ENCODE measurements at places on chromosomes 4 and X. TPM values are rescaled to one million over a fixed set of nuclear protein-coding genes. Genes with fewer than 3 reads are reported as not detected.
A peak's percentile ranks its signal among the peaks of the same experiment; 100 is the strongest.

The RAB40AL gene
- total RNA-seq: 0.34 TPM

The PPBP gene
- total RNA-seq: not detected

DNA sequence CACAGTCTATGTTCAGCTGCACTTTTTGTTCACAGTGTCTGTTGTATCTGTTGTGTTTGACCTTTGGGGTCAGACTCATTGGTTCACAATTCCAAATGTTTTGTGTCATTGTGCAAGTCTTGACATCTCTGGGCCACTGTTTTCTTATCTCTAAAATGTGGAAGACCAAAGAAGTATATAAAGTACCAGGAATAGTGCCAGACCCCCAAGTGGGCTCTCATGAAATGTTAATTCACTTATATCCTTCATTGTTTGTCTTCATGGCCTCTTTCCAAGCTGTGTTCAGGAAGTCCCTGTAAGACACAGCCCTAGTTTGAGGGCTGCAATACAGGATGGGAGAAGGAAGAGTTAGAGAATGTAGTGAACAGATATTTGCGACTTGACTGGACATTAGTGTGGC is 468.3 kb upstream of the BOD1L1 start:
- no peaks in the 10 kb centered on the region for H3K27me3 ChIP-seq
- no peak overlapping the region for H3K4me3 ChIP-seq
- no peak for DNase-seq
- H3K4me1 ChIP-seq: no peaks in the 10 kb centered on the region
- H3K36me3 ChIP-seq: no peaks in the 10 kb centered on the region

The SLC25A31 gene
- not detected for total RNA-seq

GRCh38 chr4:81808011-81808672 is 336.4 kb upstream of the RASGEF1B start:
- H3K4me3 ChIP-seq: no peak overlapping the region
- no peaks in the 10 kb centered on the region for H3K4me1 ChIP-seq
- H3K27ac ChIP-seq: no peak overlapping the region
- no peaks in the 10 kb centered on the region for H3K36me3 ChIP-seq
- DNase-seq: no peak
- H3K27me3 ChIP-seq: no peaks in the 10 kb centered on the region

- H3K4me3 ChIP-seq: no peak overlapping the region
- H3K27me3 ChIP-seq: no peaks in the 10 kb centered on the region
- no peaks in the 10 kb centered on the region for H3K4me1 ChIP-seq
- no peak for DNase-seq
- no peak overlapping the region for H3K27ac ChIP-seq
- no peaks in the 10 kb centered on the region for H3K36me3 ChIP-seq
These were observed 25.4 kb downstream of the DIAPH2 start for GRCh38 chrX:96710031-96710430.

- no peaks in the 10 kb centered on the region for H3K36me3 ChIP-seq
- DNase-seq: no peak
- H3K4me3 ChIP-seq: no peak overlapping the region
- H3K27me3 ChIP-seq: no peaks in the 10 kb centered on the region
These were observed 1627.5 kb upstream of the TENM3 start for GRCh38 chr4:180615746-180616145.

DNA sequence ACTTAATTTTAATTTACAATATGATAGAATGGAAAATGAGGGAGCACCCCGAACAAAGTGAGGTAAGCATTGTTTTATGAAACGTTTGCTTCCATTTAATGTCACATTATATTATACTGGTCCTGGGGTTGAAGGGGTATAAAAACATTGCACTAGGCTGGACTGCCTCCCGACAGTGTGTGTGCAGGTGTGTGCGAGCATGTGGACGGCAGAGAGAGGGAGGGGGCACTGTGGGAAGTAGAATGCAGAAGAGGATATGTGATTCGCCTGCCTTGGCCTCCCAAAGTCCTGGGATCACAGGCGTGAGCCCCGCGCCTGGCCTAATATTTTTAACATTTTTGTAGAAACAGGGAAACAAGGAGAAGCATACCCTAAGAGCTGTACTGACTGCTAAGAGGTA is 36.0 kb downstream of the IRF2 start:
- no peaks in the 10 kb centered on the region for H3K27me3 ChIP-seq
- DNase-seq: no peak
- no peak overlapping the region for H3K27ac ChIP-seq
- H3K4me1 ChIP-seq: peaks cover 39% of the 10 kb centered on the region

DNA sequence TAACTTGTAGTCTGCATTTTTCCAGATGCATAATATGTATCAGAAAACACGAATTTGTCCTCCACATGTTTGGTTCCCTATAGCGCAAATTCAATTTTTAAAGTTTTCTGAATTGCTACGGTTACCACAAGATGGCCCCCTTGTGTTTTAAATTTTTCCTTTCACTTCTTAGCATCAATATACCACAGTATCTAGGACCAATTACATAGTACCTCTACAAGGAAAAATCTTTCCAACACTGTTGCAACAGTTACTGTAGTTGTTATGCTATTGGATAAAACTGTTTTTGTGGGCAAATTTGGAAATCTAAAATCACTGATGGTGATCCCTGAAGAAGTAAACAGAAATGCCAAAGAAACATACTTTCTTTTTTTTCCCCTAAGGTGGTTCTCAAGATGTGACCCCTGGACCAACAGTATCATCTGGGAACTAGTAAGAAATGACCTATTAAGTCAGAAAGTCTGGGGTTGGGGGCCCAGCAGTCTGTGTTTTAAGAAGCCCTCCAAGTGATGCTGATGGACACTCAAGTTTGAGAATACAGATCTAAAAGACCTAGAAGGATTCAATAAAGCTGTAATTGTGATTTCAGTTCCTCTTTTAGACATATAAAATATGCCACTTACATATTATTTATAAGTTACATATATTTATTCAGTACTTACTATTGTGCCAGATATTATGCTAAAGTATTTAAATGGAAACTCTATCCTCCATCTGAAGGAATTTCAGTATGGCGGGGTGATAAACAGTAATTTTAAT is 3.1 kb downstream of the ZGRF1 start:
- peaks cover 6% of the 10 kb centered on the region for H3K36me3 ChIP-seq
- DNase-seq: peak; percentile 57
- no peak overlapping the region for H3K4me3 ChIP-seq
- no peaks in the 10 kb centered on the region for H3K27me3 ChIP-seq
- H3K27ac ChIP-seq: peak overlapping the region; percentile 40

The SMIM10 gene
- 0.37 TPM for total RNA-seq

Data from B cell (primary cell).